Activated CD4-positive, alpha-beta T cell treated with anti-CD3 and anti-CD28 coated beads, Interleukin-2, amount 50 U/mL, for 1 hour (primary cell): ENCODE measurements at places on chromosomes 6 and 20.

- no peak for DNase-seq
Observed at GRCh38 chr20:3162080-3162611, 2.5 kb upstream of the FASTKD5 start.

DNA sequence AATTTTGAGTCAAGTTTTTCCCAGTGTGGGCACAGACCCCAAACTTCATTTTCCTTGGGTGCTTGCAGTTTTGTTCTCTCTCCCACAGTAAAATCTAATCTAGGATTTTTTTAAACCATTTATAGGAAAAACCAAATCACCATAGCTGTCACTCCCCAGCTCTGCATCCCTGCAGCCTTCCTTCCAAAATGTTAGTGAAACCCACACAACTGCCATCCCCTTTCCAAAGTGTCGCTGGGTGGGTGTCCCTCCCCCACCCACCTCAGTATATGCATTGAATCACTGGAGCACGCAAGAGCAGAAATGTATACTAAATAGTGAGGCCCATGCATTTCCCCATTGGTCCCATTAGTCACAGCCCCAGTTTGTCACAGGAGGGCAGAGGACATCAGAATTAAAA, 138.3 kb downstream of the MTFR2 start:
- no peak for DNase-seq

- no peak for DNase-seq
Observed at GRCh38 chr6:1736346-1737105, 126.8 kb downstream of the FOXC1 start.

- DNase-seq: no peak
Observed at GRCh38 chr20:49459684-49460083, 22.8 kb downstream of the KCNB1 start.

GRCh38 chr20:6113951-6114350, 8.9 kb downstream of the FERMT1 start:
- DNase-seq: no peak

- DNase-seq: no peak
Observed at GRCh38 chr6:31171931-31172905, 1.7 kb upstream of the POU5F1 start.

GRCh38 chr6:167540796-167541195, 215.9 kb downstream of the TTLL2 start:
- no peak for DNase-seq

- DNase-seq: no peak
Observed at GRCh38 chr6:36285187-36285671, 15.4 kb downstream of the PNPLA1 start.

- no peak for DNase-seq
Observed at GRCh38 chr6:48389146-48390043, 278.4 kb upstream of the PTCHD4 start.

DNA sequence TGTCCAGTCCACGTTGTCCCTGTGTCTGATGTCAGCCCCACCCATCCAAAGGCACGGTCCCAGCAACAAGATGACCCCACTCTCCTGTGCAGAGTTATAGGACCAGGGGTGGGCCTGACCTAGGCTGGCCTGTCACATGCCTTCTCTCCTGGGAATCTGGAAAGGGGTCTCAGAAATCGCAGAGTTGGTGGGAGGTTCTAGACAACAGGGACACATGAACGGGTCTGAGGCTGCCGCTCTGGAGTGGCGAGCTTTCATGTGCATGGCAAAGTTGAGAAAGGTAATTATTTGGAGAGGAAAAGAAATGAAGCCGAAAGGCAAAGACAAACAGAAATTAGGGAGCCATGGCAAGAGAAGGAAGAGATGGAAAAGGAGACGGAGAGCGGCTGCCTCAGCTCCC, 29.5 kb downstream of the BFSP1 start:
- DNase-seq: no peak

GRCh38 chr6:74997646-74998045, 208.2 kb downstream of the COL12A1 start:
- no peak for DNase-seq

GRCh38 chr6:54916858-54917257, 70.3 kb downstream of the FAM83B start:
- DNase-seq: no peak

- peak; percentile 5 for DNase-seq
Observed at GRCh38 chr20:46438156-46438750, 31.8 kb upstream of the ELMO2 start.

- DNase-seq: no peak
Observed at GRCh38 chr20:24620937-24621519, 151.6 kb downstream of the SYNDIG1 start.

GRCh38 chr6:137740967-137741761, 125.9 kb upstream of the TNFAIP3 start:
- DNase-seq: no peak

DNA sequence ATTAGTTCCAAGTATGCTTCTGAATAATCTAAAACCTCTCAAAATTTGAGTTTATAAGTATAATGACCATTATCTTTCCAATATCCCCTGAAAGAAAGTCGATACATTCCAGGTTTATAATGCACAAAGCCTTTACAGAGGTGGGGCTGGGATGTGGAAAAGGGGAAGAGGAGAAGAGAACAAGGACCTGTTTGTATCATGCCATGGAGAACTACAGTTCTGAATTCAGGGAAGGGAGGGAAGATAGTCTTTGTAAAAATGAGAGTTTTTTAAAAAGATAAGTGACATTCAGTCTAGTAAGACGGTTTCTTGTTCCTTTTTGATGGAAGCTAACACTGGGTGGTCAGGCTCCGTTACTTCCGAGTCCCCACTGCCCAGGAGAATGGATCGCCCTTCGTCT, 26.1 kb downstream of the ZBTB2 start:
- no peak for DNase-seq

DNA sequence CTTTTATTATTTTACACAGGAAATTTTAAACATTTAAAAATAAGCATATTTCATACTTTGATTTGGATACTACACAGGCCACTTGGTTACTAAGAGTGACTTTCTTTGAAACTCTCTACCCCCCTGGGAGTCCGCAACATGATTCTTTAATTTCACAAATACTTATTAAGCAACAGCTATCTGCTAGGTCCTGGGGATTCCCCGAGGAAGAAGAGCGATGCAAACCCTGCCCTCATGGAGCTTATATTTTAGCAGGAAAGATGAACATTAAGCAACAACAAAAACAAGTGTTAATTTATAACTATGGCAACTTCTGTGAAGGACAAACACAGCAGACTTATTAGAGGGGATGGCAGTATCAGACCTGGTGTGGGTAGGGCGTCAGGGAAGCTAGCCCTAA, 3.9 kb upstream of the ADTRP start:
- DNase-seq: no peak

GRCh38 chr20:61161726-61162390, 90.2 kb upstream of the CDH4 start:
- DNase-seq: no peak

- DNase-seq: no peak
Observed at GRCh38 chr6:4975506-4975905, 28.3 kb downstream of the RPP40 start.

DNA sequence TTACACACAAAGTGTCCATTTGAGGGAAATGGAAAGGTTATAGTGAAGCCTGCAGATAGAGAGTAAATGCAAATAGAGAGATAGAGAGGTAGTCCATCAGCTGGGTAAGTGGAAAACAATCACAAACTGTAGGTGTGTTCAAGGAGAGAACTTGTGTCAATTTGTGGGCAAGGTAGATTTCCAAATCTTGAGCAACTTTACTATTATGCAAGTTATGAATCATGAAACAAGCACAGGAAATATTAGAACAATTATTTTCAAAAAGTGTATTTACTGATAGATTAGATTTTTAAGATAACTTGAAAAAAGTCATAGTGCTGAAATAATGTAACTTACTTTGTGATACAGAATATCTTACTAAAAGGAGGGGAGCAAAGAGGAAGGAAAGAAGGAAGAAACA, 792.9 kb downstream of the EYS start:
- no peak for DNase-seq

DNA sequence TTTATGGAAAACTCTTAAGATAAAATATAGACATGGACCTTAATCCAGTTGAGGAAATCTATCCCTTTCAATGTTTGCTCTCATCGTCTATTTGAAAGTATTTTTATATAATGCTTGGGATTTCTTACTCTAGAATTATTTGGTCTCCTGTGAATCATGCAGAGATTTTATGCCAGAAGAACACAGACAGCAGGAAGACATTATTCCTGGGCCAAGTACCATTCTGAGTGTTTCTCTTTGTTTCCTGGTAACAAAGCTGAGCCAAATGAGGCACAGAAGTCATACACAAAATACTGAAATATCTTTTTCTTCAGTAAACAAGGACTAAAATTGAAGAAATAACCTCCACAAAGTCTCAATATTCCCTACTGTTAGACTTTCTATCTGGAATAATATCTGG, 538.2 kb upstream of the EYS start:
- DNase-seq: no peak

DNA sequence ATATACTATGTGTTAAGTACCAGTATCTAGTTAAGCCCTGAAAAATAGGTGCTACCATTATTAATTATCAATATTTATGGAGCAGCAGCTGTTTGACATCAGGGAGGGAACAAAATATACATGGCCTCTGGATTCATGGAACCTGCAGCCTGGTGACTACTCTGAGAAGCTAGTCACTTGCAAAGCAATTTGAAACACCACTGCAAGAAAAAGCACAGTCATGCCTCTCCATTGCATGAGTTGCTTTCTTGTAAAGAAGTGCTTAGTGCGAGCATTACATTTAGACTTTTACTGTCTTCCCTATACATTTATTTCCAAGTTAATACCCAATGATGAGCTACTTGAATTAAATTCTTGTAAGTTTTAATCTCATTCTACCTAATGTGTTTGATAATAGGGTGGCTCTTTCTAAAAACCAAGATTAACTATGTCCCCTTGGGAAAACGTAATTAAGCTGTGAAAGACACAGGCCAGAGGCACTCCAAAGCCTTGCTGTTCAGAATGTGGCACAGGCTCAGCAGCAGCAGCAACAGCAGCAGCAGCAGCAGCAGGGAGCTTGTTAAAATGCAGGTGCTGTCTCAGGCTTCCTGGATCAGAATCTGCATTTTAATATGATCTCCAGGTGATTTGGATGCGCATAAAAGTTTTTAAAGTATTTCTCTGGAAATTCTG, 83.6 kb downstream of the PFDN4 start:
- DNase-seq: no peak

GRCh38 chr20:58305061-58305460, 4.5 kb upstream of the RAB22A start:
- no peak for DNase-seq

DNA sequence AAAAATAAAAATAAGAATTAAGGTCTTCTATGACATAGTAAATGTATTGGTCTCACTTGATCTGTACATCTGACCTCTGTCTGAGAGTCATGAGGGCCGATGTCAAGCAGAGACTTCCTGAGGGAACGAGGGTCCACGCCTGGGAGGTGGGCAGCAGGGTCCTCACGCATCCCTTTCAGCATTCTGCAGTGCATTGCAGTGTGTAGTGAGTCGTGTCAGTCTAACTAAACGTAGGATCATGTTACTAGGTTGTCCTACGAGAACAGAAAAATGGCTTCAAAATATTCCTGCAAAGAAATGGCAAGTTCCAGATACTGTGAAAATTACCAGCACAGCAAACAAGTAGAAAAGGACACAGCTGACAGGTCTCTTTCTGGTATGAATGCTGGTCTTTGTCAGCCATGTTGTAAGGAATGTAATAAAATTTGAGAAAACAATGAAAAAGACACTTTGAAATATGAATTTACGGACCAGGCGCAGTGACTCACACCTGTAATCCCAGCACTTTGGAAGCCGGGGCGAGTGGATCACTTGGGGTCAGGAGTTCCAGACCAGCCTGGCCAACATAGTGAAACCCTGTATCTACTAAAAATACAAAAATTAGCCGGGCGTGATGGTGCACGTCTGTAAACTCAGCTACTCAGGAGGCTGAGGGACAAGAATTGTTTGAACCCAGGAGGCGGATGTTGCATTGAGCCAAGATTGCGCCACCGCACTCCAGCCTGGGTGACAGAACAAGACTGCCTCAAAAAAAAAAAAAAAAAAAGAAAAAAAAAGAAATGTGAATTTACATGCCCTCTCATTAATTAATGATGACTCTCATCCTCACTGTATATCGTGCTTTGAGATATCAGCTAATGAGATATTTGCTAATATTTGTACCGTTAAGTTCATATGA, 2.4 kb upstream of the AHCY start:
- DNase-seq: no peak

GRCh38 chr6:128632131-128632530, 111.7 kb upstream of the PTPRK start:
- DNase-seq: no peak

DNA sequence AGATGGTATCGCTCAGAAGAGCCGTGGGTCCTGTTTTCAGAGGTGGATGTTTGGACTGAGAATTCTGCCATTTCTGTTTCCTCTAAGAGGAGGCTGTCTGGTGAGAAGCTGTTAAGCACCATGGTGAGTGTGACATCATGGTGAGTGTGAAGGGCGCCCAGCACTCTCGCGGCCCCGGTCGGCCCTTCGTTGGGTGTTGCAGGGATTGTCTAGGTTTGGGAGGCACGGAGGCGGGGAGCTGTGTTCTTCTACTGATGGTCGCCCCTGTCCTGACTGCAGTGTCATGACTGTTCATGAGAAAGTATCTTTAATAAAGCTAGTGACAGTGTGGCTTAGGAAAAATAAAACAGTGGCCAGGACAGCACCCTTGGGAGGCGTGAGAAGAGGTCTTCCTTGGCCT, 70.4 kb downstream of the NOL4L start:
- DNase-seq: no peak

- DNase-seq: no peak
Observed at GRCh38 chr20:60431349-60431748, 473.1 kb downstream of the CDH26 start.

- DNase-seq: no peak
Observed at GRCh38 chr6:93293872-93294271, 125.5 kb downstream of the EPHA7 start.

- DNase-seq: no peak
Observed at GRCh38 chr6:51929934-51930574, 157.4 kb downstream of the PKHD1 start.

- no peak for DNase-seq
Observed at GRCh38 chr20:51116765-51117686, 94.1 kb upstream of the KCNG1 start.

- DNase-seq: no peak
Observed at GRCh38 chr6:164124986-164125385, 710.5 kb downstream of the QKI start.

- DNase-seq: no peak
Observed at GRCh38 chr6:93419304-93420162, at the start of gene EPHA7. Gene EPHA7, minus strand, starts transcription at chr6:93419559. Its CDS starts 218 bp downstream, at chr6:93419341.

- DNase-seq: peak; percentile 40
Observed at GRCh38 chr6:159169193-159169555, at the start of gene FNDC1. Gene FNDC1, plus strand, starts transcription at chr6:159169400. Its CDS starts 197 bp downstream, at chr6:159169597.
